ENCODE measurements at places on chromosomes 12 and 14.

DNA sequence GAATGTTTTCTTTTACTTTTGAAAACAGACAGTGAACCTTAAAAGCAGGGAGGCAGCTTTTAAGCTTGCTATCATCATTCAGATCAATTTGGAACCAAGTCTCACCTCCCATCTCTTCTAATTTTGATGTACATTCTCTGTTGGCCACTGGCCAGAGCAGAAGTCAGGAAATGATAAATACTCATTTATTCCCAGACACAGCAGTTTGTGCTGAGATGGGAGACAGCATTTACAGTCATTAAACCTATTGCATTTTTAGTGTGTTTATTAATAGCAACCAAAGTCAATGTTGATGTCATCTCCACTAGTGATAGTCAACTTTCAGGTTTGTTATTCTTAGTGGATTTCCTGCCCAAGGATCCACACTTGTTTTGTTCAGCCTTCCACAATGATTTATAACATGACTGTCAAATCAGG, 320.0 kb upstream of the ATP2B1 start:
- no peak for DNase-seq

- no peak for DNase-seq
Measured at GRCh38 chr12:39300799-39301198, 142.1 kb downstream of the KIF21A start.

DNA sequence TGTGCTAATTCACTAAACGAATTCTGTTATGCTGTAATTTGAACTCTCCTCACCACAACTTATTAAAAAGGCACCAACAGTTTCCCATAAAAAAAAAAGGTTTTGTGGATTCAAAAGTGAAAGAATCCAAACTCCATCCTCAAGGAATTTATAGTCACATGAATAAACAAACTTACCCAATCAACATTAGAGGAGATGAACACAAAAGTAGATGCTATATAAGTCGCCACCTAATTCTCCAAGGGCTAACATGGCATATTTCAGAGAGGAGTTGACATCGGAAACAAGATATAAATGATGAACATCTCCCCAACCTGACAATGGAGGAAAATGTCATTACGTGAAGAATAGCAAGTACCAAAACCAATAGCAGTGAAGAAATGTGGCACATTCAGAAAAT, 265.5 kb upstream of the PRKD1 start:
- DNase-seq = no peak

GRCh38 chr12:132660052-132660451, 27.1 kb downstream of the POLE start:
- no peak for DNase-seq

GRCh38 chr12:112169966-112170365, 44.6 kb downstream of the TRAFD1 start:
- DNase-seq = no peak

GRCh38 chr14:31881531-31882310, 195.4 kb upstream of the ARHGAP5 start:
- no peak for DNase-seq

- DNase-seq = no peak
Measured at GRCh38 chr14:59882957-59883356, 12.4 kb upstream of the RTN1 start.

DNA sequence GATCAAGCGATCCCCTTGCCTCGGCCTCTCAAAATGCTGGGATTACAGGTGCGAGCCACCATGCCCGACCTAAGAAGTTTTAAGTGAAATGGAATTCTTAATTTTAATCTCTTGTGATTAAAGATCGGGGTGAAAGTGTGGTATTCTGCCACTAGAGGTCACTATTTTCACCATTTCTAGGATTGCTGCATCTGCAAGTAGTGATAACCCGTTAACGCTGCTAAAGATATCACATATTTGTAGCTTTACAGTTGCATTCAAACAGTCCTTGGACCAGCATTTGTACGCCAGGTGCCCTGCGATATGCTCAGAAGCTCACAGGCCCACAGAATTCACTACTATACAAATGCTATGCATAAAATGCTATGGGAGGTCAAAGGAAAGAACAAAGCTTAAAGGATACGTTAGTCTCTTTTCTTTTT, 19.3 kb downstream of the CCDC62 start:
- peak; percentile 74 for DNase-seq

- no peak for DNase-seq
Measured at GRCh38 chr12:24546661-24547060, 402.2 kb downstream of the BCAT1 start.

Data from cardiac muscle cell (in vitro differentiated cells and primary cell).